Occipital lobe (tissue), 3 donors: ENCODE measurements at places on chromosomes 16 and 17.

GRCh38 chr17:34663714-34664113, 84.3 kb downstream of the TMEM132E start:
- DNase-seq: no peak

GRCh38 chr17:29400818-29401217, 10.7 kb downstream of the TAOK1 start:
- DNase-seq: no peak

DNA sequence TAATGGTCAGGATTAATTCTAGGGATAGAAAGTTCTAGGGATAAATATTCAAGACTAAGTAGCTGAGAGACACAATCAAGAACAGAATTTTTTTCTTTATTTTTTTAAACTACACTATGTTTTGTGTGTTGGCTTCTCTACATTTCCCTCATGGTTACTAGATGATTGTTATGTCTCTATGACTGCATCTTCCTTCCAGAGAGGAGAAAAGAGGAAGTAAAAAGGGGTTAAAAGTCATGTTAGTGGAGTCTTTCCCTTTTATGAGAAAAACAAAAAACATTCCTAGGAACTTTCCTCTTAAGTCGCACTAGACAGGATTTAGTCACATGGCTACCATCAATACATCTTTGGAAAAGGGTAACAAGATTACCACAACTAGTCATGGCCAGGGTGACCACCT, 375.0 kb downstream of the KCNJ2 start:
- DNase-seq: no peak

DNA sequence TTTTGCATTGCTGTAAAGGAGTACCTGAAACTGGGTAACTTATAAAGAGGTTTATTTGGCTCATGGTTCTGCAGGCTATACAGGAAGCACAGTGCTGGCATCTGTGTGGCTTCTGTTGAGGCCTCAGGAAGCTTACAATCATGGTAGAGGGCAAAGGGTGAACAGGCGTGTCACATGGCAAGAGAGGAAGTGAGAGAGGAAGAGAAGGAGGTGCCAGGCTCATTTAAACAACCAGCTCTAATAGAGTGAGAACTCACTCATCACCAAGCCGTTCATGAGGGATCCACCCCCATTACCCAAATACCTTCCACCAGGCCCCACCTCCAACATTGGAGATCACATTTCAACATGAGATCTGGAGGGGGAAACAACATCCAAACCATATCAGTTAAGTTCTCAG, 16.4 kb upstream of the CLEC19A start:
- no peak for DNase-seq

GRCh38 chr16:77822661-77823060, 34.3 kb downstream of the VAT1L start:
- no peak for DNase-seq

- no peak for DNase-seq
Measured at GRCh38 chr17:4163951-4164350, 21.0 kb downstream of the CYB5D2 start.
